Activated CD4-positive, alpha-beta T cell treated with anti-CD3 and anti-CD28 coated beads, Interleukin-2, amount 50 U/mL, for 48 hours (primary cell): ENCODE measurements at places on chromosomes 5 and 9.

DNA sequence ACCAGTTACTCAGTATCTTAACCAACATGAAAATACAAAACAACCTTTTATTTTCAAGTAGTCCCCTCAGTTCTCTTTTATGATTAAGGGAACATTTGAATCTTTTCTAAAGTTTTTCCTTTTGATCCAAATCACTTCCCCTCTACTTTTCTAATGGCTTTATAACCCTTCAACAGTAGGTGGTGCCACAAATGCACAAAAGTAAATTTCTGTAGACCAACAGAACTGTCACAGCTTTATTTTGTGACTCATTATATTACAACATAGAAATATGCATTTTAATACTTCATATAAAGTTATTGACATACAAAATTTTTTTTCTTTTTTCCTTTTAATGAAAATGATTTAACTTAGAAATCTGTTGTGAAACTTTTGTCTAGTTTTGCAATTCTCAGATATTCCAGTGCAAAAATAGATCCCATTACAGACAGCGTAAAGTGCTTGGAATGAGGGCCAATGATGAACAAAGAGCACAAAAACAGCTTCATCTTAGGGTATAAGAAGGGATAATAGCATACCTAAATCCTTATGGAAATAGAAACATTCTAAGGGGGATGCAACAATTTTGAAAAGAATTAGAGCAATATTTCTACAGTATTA lies 17.0 kb downstream of the NIPSNAP3B start:
- no peak for DNase-seq

DNA sequence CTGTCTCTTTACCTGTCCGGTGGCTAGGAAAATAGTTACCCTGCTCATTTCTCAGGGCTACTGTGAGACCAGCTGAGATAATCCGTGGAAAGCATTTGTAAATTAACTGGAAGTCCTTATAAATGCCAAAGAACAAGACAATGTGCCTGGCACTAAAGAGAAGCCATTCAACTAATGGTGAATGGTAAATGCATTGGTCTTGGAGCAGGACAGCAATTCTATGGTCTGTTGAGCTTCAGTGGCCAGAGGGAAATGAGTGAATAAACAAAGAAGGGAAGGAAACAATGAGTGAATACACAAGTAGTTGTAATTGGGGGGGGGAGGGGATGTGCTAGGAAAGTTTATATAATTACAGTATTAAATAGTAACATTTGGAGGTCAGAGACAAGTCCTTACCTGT lies 353.6 kb downstream of the SEMA5A start:
- DNase-seq, result no peak

- DNase-seq, result no peak
Measured at GRCh38 chr5:52502460-52502999, 285.2 kb upstream of the ITGA1 start.

- DNase-seq, result peak; percentile 14
Measured at GRCh38 chr5:32710550-32711361, at the start of gene NPR3. TSS of gene NPR3 (plus strand) at chr5:32711321. CDS start at chr5:32711777, 456 bp downstream.

DNA sequence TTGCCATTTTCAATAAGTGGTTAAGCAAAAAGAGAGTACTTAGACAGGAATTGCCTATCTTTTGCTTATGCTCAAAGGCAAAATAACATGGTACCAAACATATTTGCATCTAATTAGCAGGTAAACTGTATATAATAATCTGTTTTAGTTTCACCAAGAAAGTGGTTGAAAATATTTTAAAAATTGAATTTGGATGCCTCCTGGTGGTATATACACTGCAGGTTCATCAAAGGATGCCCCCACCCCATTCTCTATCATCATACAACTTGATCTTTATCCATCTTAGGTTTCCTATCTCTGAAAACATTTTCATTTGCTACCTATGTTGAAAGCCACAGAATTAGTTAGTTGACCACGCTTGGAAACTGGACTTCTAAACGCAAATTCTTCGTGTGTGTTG lies 47.0 kb upstream of the MROH2B start:
- no peak for DNase-seq

DNA sequence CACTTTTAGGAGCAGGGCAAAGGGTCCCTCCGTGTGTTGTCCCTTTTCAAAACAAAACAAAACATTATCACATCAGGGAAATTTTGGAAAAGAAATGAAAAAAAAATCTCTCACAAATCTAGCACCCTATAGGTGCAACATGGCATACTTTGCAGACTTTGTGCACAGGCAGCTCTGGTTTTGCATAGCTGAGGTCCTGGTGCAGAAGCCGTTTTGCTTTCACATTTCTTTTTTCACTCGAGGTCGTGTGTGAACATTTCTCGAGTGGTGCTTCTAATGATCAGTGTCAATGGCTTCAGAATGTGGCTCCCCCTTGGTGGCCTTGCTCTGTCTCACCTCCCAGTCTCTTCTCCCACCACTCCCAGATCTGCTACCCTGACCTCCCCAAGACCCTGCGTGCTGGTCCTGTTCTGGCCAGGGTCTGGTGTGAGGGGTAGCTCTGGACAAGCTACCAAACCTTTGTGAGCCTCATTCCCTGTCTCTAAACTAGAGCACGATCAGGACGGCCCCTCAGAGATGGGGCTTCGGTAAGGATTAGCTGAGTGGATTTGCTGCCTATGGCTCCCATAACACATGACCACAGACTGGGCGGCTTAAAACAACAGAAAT lies 258.0 kb downstream of the NSG2 start:
- DNase-seq, result no peak

- no peak for DNase-seq
Measured at GRCh38 chr5:68232277-68232676, 16.7 kb downstream of the PIK3R1 start.

DNA sequence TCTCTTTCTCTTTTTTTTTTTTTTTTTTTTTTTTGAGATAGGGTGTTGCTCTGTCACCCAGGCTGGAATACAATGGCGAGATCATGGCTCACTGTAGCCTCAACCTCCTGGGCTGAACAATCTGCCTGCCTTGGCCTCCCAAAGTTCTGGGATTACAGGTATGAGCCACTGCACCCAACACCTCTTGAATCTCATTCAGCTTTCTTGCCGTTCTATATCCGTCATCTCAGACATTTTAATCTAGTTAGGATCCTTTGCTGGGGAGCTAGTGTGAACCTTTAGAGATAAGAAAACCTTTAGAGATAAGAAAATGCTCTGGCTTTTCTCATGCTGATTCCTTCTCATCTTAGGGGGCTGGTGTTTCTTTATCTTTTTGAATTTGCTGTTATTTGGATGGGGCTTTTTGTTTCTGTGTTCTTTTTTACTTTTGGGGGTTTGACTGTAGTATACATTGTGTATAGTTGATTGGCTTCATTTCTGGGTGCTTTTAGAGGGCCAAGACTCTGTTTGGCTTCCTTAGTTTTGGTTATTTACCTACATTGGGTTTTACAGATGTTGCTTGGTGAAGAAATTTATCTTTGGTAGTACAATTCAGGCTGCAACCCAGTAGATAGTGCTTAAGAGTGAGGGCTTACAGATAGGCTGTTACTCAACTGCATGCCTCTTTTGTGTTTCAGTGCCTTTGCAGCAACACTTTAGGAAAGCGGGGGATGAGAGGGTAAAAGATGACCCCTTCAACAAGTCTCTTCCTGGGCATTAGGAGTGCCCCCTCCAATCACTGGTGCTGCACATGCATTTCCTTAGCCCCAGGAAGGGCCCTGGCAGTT lies 41.9 kb upstream of the SLC36A1 start:
- no peak for DNase-seq

DNA sequence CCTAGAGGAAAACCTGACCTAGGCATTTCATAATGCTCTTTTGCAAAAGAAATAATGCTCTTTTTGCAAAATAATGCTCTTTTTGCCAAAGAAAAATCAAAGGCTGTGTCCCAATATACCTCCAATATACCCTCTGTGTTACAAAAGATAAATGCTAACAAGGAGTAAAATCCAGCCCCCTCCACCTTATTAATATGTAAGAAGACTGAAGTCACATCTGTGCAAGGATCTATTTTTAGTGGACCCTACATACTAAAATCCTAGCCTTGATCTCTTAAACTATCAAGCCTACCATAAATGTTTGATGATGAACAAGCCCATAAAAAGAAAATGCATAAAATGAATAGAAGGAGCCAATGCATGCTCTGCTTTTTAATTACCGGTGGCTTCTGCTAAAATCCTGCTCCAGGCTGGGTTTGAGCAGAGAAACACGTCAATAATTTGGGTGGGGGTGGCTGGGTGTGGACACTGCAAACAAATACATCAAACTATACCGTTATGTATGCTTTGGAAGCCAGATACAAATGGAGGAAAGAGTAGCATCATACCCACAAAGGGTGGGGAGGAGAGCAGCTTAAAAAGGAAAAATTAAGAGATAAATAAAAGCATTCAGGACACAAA lies 131.6 kb downstream of the SEMA6A start:
- no peak for DNase-seq

- DNase-seq, result no peak
Measured at GRCh38 chr9:75200892-75201470, 112.7 kb downstream of the OSTF1 start.

DNA sequence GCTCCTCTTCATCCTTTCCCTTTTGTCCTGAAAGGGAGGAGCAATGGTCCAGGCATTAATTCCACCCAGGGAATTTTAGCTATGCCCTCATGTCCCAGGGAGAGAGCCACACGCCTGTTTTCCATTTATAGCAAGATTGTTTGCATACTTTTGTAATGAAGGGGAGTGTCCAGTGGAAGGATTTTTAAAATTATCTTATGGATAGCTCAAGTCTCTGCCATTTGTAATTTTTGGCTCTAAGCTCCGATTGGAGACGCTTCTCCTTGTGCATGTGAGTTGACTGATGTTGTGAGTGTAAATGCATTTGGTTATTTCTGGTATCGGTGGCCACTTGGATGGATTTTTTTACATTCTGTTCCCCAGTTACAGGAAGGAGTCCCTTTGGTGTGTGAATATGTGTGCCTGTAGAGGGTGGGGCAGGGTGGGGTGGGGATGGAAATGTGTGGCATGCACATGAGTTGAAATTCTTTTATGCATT lies 7.2 kb upstream of the RPL26L1 start:
- no peak for DNase-seq

DNA sequence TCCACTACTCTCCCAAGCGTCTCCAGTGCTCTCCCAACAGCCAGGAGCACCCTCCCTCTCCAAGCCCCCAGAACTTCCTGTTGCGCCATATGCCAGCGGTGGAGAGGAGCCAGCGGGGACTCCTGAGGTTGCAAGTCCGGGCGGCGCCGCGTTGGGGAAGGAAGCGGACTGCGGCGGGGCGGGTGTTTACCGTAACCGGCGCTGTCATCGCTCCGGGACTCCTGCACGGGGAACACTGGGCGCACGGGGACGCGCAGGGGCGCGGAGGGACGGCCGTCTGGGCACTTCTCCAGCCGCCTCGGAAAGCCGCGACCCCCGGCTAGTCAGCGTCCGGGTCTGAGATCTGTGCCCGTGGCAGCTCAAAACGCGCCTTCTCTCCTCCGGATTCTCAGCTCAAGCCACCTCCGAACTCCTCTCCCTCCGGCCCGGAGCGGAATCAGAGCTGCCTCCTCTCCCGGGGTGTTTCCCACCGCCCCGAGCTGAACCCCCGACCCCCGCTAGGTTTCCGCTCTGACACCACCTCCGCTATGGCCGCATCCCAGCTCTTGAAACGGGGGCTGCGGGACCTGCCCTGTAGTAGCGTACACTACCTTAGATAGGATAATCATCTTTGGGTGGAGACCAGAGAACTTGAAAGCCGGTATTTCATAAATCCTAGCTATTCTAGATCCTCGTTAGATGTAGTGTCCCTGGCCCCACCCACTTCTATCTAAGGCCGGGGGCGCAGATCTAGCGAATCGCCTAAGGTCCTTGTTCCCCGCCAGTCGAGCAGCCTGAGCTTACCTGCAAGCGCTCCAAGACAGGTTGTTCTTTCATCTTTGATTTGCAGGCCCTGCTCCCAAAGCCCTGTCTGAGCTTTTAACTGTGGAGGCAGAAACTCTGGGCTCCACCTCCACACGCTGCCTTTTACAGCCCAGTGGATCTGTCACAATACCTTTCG lies at the start of gene TRPM6:
Gene TRPM6 (minus strand): TSS at position 881 of the 940 bp plus-strand sequence. CDS start 65 bp downstream, at position 816.
- DNase-seq, result peak; percentile 47

DNA sequence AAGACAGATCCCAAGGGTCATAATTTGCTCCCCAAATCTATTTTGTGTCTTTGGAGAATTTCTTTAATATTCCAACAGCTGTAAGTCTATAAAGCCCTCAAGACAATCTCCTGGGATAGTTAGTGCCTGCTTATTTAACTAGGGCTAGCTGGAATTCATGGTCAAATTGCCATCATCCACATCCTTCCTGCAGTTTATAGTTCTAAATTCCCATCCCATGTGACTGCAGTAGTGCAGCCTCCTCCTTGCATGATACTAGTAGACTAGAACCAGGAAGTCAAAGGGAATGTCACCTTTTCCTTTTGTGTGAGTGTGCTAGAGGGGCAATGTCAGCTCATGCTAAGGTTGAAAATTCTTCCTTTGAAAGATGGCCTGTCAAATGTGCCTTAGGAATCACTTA lies 214.8 kb upstream of the PIK3R1 start:
- no peak for DNase-seq

GRCh38 chr9:23309800-23310199 lies 516.2 kb downstream of the ELAVL2 start:
- no peak for DNase-seq

DNA sequence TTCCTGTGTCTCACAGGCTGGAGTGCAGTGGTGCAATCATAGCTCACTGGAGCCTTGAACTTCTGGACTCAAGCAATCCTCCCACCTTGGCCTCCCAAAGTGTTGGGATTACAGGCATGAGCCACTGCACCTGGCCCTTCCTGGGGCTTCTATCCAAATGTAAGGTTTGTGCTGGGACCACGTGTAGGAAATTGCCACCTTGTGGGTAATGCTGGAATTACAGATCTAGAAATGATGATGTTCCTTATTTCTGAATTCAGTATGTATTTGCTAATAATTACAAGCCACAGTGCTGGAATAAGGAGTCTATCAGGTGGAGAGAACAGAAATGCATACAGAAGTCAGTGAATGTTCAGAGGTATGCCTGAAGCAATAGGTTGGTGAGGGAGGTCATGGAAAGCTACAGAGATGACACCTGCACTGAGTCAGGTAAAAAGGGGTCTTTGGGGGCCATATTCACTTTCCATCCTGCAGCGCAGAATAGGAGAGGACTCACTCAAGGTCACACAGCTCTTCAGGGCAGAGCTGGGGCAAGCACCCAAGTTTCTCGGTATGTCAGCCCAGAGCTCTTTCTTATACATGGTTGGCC lies 8.8 kb upstream of the IGFBPL1 start:
- DNase-seq, result no peak

DNA sequence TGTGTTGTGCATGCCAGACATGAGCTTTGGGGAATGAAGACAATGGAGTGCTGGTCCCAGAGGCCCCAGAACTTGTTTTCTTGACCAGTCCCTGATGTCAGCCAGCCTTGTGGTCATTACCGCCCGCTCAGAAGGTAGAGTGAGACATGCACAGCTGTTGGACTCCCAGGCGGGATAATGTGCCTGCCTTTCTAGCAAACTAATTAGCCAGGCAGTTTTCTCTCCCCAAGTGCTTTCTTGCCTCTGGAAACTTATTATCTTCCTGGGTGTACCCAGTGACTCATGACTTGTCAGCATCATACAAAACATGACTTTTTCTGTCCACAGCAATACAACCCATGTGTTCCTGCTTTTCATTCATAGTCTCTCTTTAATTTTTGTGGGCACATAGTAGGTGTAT lies 131.1 kb downstream of the RMI1 start:
- no peak for DNase-seq

GRCh38 chr9:120289098-120289497 lies 290.9 kb downstream of the CDK5RAP2 start:
- DNase-seq, result no peak

GRCh38 chr9:104854613-104855012 lies 73.3 kb downstream of the ABCA1 start:
- DNase-seq, result no peak

- no peak for DNase-seq
Measured at GRCh38 chr9:22682536-22682935, 235.9 kb downstream of the DMRTA1 start.

- DNase-seq, result peak; percentile 83
Measured at GRCh38 chr5:173327948-173328843, at the start of gene STC2. TSS of gene STC2 (minus strand) at chr5:173328414. CDS start at chr5:173328193, 221 bp downstream.

- no peak for DNase-seq
Measured at GRCh38 chr5:172871982-172872381, 37.9 kb downstream of the ERGIC1 start.
